ENCODE measurements at places on chromosomes 16 and 17.

GRCh38 chr17:44361292-44362260 lies 2.1 kb downstream of the FAM171A2 start:
- DNase-seq: no peak

- DNase-seq: no peak
Observed at GRCh38 chr17:76597156-76598003, 11.7 kb upstream of the ST6GALNAC2 start.

DNA sequence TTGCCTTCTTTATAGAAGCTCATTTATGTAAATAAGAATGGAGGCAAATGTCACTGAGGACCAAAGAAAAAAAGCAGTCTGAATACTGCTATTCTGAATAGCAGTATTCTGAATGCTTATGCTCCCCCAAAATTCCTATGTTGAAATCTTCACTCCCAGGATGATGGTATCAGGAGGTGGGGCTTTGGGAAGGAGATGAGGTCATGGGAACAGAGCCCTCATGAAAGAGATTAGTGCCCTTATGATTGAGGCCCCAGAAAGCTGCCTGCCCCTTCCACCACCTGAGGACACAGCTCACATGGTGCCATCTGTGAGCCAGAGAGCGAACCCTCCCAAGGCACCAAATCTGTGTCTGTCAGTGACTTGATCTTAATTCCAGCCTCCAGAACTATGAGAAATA lies 28.8 kb downstream of the HEATR6 start:
- no peak for DNase-seq

DNA sequence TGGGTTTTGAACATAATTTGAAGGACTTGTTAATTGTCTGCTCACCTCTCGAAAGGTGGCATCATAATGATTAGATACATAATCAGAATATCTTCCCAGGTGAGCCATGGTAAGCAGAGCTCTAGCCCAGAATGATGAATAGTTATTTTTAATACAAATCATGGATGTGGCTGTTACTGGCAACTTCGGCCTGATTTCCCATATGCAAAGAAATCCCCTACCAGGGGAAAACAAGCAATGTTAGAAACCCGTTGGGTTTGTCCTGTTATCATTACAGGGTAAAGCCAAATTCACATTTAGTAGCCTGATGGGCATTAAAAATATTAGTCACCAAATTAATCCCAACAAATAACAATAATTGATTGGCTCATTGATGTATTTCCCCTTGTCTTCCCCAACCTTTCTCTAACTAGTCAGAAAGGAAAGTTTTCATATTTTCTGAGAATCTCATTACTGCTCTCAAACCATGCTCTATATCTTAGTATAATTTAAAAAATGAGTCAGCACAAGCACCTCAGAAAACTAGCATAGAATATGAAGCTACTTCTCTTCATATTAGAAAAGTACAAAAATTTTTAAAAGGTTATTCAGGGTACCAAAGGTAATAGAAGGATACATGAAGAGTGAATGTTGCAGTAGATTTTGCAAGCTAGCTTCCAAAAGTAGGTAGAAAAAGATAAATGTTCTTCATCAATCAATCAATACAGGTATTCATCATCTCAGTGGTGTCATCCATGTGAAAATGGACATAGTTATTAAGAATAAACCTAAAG lies 5.0 kb downstream of the STAT5B start:
- no peak for DNase-seq

DNA sequence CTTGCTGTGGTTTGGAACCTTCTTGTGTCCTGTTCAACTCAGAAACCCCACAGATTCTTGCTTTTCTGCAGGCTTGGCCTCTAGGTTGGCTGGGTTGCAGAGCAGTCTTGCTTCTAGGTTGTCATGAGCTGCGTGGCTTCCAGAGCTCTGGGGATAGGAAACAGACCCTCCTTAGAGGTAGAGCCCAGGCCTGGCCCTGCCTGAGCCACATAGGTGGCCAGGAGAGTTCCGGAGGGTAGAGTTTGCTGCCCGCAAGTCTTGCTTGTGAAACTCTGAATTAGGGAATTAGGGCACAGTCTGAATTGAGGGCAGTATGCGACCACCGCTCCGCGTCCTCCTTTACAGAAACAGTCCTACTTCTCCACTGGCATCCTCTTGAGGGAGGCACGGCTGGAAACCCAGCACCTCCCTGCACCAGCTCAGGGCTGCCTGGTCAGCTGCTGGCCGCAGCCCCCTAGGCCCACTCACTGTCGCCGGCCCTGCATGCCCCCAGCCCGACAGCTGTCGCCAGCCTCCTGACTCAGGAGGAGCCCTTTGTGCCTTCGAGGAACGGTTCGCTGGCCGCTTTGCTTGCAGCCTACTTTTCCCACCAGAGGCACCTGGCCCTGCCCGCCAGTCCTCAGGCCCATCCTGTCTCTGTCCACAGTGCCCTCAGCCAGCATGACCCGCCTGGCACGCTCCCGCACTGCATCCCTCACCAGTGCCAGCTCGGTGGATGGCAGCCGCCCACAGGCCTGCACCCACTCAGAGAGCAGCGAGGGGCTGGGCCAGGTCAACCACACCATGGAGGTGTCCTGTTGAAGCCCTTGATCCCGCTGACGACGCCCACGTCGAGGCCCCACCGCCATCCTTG lies 4.3 kb upstream of the SETD6 start:
- DNase-seq: no peak

DNA sequence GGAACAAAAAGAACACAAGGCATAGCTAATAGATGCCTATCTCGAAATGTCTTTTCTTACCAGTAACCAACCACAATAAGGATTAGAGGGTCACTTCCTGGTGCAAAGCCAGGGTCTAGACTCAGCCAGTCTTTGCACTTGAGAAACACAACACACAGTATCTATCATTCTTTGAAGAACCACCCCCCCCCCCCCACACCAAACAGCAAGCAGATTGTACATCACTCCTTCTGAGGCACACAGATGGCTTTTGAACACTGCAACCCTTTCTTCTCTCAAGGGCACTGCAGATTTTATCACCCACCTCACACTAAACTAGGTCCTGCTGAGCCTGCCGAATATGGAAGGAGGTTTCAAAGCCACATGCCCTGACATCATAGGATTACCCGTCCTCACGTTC lies 145.6 kb downstream of the AATF start:
- no peak for DNase-seq

DNA sequence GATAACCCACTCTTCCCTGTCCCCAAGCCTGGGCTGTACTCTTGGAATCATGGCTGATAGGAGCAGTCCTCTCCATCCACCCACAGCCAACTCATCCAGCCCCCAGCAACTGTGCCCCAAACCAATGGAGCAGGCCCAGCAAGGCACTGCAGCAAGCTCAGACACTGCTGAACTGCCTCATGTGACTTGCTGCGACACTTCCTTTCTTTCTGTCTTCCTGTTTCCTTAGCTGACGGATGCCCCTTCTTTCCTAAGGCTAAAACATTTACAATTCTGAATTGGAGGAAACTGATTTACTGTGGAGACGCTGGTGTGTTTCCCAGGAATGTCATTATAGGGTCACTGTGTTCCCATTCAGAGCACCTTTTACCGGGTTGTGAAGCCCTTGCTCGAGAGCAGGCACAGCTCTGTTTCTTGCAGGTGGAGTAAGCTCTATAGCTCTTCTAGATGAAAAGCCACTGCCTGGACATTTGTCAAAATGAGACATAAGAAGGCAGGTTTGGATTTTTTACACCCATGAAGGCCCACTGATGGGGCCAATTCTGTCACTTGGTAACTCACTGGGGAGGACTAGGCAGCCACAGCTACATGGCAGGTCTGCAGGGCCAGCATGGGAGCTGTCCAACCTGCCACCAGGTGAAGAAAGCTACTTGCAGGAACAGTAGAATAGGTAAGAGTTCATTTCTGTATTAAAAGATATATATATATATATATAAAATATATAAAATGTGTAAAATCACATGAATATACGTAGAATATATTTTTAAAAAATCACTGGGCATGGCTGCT lies 27.4 kb downstream of the TMEM11 start:
- no peak for DNase-seq

- peak; percentile 81 for DNase-seq
Observed at GRCh38 chr17:32927724-32928585, at the start of gene TMEM98. TMEM98 (plus strand) TSS chr17:32928153; CDS start chr17:32931529, 3,376 bp downstream.

DNA sequence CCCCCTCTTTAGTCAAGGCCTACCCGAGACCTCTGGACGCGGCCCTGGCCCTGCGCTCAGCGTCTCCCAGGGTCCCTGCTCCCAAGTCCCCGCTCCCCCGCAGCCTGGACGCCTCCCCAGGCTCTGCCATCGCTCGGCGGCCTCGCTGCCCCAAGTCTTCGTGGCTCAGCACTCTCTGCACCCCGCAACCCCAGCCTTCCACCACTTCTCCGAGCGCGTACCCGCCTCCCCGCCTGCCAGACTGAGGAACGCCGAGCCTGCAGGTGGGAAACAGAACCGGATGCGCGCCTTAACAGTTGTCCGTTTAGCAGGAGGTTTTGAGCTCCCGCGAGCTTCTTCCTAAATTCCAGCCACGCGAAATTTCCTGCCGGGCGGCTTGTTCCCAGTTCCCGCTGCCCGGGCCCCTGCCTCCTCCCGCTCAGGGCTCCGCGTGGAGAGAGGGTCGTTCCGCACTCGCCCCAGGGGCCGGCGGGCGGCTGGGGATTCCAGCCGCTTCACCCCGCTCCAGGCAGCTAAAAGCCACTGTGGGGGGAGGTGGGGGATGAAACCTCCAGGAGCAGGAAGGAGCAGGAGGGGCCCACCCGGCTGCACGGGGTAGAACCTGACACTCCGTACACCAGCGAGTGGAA lies 87.7 kb downstream of the KCNJ12 start:
- DNase-seq: peak; percentile 59

DNA sequence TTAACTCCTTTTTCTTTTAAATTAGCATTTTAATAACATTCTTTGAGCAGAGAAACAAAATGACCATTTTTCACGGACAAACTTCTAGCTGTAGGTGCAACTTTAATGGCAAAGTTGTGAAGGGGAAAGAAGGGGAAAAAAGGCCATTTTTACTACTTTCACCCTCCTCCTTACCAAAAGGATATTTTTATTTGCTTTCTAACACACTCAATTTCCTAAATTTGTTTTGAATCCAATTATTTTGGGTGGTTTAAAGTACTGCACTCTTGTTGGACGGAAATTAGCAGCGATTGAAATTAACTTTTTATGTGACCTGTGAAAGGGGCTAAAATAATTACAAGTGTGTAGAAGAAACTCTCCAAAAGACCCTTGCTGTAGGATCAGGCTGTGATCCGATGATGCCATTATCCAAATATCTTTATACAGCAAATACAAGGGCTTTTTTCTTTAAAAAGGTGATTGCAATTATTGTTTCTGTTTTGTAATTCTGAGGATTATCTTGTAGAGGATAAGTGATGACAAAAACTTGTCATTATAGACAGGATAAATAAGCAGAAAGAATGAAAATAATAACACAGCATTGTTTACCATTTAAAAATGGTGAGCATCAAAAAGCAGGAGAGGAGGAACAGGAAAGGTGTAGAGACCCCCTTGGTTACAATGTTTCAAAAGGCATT lies 42.4 kb downstream of the SNX11 start:
- no peak for DNase-seq

DNA sequence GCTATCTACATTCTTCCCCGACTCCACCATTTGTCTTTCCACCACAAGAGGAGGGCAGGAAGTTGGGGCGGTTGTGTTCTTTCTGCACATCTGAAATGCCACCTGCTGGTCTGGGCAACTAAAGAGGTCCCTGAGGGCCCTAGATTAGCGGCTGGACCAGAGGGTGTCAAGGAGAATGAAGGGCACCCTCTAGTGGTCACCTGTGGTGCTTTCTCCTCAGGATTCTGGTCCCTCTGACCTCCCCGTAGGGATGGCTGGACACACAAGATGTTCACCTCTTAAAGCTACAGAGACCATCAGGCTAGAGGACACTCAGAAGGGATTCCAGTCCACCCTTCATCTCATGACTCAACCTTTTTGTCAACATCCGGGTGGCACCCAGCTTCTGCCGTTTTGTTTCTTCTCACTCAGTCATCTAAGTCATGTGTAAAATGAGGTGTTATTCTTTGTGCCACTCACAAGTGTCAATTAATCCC lies 2.9 kb upstream of the SCIMP start:
- peak; percentile 77 for DNase-seq

DNA sequence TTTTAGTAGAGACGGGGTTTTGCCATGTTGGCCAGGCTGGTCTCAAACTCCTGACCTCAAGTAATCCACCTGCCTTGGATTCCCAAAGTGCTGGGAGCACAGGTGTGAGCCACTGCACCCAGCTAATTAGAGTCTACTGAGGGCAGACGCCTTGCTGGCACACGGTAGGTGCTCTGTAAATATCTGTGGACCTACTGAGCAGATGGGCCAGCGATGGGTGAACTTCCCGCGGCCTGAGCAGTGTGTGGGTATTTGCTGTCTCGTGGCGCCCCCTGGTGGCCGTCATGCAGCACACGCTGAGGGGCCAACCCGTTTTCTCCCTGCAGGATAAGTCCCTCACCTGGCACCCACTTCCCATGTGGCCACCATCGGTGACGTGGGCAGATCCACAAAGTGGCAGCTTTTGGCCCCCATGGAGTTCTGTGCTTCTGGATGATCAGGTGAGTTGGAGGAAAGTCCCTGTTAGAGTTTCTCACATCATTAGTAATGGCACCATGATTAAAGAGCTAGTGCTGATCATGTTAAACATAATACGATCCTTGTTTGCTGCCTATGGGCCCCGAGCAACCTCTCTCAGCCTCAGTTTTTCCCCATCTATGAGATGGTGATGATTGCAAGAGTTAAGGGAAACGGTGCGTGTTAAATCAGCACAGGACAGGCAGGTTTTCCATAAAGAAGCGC lies 40.7 kb downstream of the ZDHHC7 start:
- peak; percentile 91 for DNase-seq

DNA sequence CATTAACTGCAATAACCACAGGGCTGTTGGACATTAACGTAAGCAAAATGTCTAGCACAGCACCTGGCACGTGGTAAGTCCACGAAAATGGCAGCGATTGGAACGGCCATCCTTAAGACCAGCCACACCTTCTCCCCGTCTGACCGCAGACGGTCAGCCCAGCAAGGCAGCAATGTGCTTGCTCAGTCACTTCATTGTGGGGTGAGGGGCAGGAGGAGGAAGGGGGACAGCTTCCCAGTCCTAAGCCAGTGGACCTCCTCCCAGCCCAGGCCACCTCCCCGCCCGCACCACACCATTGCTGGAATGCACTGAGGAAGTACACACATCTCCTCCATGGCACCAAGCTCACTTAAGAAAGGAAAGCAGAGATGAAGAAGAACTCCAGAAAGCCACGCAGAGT lies 8.6 kb upstream of the MYLK3 start:
- DNase-seq: no peak

DNA sequence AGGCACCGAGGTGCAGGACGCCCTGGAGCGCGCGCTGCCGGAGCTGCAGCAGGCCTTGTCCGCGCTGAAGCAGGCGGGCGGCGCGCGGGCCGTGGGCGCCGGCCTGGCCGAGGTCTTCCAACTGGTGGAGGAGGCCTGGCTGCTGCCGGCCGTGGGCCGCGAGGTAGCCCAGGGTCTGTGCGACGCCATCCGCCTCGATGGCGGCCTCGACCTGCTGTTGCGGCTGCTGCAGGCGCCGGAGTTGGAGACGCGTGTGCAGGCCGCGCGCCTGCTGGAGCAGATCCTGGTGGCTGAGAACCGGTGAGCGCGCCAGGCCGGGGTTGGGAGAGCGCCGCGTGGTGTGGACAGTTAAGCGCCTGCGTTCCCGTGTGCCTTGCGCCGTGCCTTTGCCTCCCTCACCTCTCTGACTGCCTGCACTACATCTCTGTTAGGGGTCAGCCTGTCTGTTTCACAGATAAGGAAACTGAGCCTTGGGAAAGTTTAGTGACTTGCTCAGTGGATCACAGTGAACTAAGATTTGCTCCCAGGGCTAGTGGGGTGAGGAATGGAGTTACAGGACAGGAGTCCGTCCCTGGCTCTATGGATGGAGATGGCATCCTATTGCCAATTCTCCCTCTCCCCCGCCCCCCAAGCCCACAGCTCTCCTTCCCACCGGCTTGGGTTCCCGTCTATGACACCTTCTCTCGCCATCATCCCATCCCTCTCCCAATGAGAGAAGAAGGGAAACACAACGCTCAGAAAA lies 880 bp downstream of the SARM1 start:
- peak; percentile 62 for DNase-seq
